ENCODE measurements at places on chromosomes 13 and 19. TPM values are rescaled to one million over a fixed set of nuclear protein-coding genes. Genes with fewer than 3 reads are reported as not detected.

DNA sequence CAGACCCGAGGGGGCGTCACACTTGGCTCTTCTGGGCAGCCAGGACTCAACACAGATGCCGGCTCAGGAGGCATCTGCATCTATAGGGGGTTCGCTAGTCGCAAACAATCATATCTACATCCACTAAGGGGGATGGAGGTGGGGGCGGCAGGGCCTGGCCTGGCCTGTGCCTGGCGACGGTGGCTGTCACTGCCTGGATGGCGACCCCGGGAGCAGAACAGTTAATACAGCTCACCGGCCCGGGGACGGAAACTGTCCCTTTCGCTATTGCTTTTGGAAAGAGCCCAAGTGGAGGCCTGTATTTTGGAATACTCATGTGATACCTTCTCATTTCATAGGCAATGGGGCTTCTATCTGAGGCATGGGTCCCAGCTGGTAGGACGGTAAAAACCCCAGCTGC, 17.7 kb downstream of the SGTA start:
- DNase-seq, result no peak

DNA sequence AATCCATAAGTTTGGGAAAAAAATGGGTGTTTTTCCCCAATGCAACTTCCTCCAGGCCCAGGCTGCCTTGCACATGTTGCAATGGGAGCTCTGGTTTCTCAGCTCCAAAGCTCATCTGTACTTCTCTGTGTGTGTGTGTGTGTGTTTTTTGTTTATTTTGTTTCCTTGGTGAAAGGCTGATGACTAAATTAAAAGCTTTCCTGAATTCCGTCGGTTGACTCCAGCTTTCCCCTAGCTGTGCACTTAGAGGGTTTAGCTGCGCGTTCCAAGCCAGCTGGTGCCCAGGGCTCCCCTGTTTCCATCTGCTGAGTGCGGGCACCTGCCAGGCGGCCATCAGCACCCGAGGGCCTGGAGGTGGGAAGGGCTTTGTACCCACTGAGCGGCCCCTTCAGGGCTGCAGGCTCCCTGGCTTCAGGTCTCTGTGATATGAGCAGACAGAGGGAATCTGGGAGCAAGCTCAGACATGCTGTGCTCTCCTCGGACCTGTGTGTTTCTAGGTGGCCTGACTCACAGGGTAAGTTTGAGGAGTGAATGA, 129.1 kb upstream of the SOX1 start:
- no peak for DNase-seq

GRCh38 chr13:39766464-39767158, 111.1 kb downstream of the COG6 start:
- no peak for DNase-seq

- DNase-seq, result no peak
Observed at GRCh38 chr19:47040869-47041268, 7.6 kb downstream of the TMEM160 start.

- no peak for DNase-seq
Observed at GRCh38 chr19:3028305-3029064, 595 bp downstream of the TLE2 start.

- peak; percentile 51 for DNase-seq
Observed at GRCh38 chr19:58559275-58560006, 1.0 kb upstream of the UBE2M start.

- no peak for DNase-seq
Observed at GRCh38 chr13:37945651-37946575, 76.3 kb upstream of the TRPC4 start.

DNA sequence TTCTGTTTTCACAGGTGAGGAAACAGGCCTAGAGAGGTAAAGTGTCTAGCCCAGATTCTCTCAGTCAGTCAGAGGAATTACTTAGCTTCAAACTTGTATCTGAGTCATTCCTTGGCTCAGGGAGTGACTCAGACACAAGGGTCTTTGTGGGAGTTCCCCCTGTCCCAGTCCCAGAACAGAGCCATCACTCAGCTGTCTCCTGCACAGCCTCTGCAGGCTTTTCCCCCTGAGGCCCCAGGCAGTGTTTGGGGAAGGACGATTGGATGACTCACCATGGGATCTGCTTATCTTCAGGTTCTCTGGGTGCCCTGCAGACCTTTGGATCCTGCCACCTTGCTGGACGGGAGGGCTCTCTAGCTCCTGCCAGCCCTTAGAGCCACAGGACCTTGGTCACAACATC, 13.2 kb downstream of the ZNF793 start:
- DNase-seq, result no peak

DNA sequence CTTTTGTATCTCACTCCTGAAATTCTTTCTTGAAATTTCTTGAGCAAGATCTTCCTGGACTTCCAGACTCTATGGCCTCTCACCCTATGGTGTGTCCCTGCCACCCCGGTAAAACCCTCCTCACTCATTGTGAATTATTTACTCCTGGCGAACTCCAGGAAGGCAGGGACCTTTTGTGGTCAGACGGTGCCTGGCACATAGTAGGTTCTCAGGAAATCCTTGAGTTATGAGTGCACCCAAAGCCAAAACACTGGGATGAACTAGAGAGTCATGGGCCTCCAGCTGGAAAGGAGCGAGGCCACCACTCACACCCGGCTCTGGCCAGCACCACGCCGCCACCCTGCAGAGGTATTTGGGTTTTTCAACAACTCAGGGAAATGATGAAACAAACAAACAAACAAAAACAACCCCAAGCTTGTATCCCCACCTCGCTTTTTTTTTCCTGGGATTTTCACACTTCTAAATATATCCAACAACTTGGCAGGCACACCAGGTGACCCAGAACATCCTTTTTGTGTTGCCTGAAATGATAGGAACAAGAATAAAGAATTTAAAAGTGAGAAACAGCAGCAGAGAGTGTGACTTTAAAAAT, 11.2 kb downstream of the HPN start:
- DNase-seq, result no peak

DNA sequence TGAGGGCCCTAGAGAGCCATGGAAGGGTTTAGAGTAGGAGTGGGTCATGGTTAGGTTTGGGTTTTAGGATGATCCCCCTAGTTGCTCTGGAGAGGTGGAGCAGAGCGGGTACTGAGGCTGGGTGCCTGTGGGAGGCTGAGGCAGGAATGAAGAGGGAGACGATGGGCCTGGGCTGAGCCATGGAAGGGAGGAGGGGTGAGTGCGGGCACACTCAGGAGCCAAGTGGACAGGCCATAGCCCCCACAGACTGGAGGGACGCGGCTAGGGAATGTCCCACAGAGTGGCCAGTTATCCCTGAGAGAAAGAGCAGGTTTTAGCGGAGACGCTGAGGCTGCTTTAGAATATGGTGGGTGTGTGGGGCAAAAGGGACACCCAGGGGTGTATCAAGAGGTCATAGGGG, 6.0 kb upstream of the CATSPERG start:
- no peak for DNase-seq

DNA sequence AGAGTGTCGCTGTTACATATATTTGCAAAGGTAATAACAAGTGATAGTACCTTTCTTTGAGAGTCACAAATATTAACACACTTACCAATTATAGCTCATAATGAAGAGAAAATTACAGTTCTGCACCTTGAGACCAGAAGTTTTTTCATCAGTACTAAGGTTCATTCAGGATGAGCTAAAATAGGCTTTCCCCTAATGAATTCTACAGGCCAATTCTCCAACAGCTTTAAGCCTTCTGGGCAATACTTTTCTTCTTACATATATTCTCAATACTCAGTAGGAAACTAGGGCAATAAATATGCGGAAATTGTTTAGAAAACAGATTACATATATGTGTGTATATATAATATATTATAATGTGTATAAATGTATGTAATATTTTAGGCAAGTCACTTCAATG, 2672.8 kb upstream of the PCDH20 start:
- no peak for DNase-seq

DNA sequence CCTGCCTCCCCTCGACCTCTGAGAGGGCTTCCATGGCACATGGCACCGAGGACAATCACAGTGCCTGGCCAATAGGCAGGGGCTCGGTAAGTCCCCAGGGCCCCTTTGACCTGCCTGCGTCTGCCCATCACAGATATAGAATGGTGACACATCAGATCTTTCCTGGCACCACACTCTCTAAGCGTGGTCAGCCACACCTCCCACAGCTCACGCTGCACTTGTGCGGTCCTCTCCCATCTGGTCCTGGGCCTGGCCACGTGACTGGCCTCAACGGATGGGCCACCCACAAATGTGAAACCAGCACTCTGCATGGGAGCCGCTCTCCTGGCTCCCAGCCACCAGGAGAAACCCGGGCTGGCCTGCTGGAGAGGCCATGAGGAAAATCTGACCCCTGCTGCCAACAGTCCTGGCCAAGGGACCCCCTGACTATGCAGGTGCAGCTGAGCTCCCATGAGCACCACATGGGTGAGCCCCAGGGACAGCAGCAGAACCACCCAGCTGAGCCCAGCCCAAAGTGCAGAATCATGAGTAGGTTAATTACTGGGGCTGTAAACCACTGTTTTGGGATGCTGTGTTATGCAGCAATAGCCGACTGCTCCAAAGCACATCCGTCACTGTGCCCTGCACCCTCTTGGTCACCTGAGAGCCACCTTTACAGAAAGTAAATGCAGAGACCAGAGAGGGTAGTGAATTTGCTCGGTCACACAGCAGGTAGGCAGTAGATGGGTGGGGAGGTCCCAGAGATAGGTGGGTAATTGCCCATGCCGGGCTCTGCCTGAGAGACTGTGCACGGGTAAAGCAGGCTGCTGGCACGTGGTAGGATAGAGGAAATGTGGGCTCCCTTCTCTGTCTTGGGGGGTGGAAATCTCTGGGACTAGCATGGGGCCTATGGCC, 9.7 kb upstream of the MEF2B start:
- DNase-seq, result no peak

- DNase-seq, result no peak
Observed at GRCh38 chr13:107373551-107373950, 805.6 kb upstream of the ARGLU1 start.

DNA sequence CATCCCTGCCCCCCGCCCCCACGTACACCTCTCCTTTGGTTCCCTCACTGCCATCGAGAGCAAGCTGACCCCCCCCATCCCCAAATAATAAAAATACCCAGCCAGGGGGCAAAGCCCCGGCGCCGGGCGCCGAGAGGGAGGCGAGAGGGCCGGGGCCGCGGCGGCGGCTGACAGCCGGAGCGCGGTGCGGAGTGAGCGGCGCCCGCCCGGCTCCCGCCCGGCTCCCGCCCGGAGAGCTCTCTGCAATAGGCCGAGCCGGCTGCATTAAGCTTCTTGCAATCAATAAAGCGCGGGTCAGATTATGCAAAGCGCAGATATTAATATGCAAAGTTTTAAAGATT, 40.9 kb downstream of the DEDD2 start:
- DNase-seq, result no peak

DNA sequence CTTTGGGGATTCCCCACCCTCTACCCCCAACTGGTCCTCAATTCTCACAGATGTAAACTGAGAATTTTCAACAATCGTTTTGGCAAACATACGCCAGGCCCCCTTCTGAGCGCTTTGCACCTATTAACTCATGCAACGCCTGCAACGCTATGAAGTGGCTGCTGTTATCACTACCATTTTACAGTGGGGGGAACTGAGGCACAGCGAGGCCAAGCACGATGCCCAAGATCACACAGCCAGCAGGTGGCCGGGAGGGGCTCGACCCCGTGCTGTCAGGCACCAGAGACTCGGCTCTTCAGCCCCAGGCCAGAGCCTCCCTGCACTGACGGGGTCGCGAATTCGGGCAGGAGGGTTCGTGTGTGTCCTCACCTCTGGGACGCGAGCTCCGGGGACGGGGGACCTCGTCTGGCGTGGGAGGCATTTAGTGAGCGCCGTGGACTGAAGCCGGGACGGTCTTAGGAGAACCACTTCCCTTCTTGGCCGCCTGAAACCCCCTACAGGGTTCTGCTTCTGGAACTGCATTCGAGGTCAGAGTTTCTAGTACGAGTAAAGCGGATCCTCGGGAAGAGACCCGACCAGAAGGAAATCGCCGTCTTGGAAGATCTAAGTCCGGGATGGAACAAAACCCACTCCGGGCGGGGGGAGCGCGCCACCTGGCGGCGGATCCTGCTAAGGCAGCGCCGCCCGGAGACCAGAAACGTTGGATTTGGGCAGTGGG, 21.0 kb downstream of the ZNF114 start:
- peak; percentile 71 for DNase-seq

DNA sequence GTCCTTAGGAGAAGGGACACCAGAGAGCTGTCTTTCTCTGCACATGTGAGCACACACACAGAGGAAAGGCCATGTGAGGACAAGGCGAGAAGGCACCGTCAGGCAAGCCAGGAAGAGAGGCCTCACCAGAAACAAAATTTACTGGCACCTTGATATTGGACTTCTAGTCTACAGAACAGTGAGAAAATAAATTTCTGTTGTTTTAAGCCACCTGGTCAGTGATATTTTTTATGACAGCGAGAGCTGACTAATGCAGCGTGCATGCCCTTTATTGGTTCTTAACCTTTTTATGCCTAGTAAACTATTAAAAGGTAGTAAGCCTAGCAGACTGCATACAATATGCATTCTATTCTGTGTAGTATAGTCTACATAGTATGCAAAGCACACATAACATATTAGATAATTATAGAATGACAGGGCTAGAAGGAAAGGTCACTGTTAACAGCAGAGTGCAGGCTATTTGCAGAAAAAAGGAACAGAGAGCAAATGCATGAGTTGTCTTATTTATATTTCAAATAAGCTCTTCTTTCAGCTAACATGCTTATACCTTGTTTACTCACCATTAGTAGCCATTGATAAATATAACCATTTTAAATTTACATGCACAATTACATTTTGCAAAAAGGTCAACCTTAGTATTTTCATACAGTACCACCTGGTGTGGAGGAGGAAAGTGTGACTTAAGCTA, 25.2 kb upstream of the KATNAL1 start:
- no peak for DNase-seq

- no peak for DNase-seq
Observed at GRCh38 chr19:55901369-55902079, 30.6 kb downstream of the NLRP13 start.

- DNase-seq, result no peak
Observed at GRCh38 chr19:2962018-2962670, 15.2 kb upstream of the TLE6 start.

Gene KLK15
- not detected for total RNA-seq

Gene TEX26
- total RNA-seq, result 1.5 TPM

Gene SHKBP1
- total RNA-seq, result 47.0 TPM

Gene TTC9B
- not detected for total RNA-seq

Gene THSD8
- not detected for total RNA-seq

Gene CCDC70
- not detected for total RNA-seq

Gene DNAAF3
- 0.69 TPM for total RNA-seq

Gene CHST8
- 1.3 TPM for total RNA-seq
